ENCODE measurements at places on chromosomes 3 and 15. TPM values are rescaled to one million over a fixed set of nuclear protein-coding genes. Genes with fewer than 3 reads are reported as not detected.

Gene GCSAM
- total RNA-seq = not detected

Gene IMPG2
- 0.99 TPM for total RNA-seq

Gene CADM2
- not detected for total RNA-seq

Gene EPHB3
- total RNA-seq = 0.19 TPM

Gene CYP1A1
- total RNA-seq = 3.7 TPM

Gene LOXL1
- 35.5 TPM for total RNA-seq

Gene AP3S2
- 33.1 TPM for total RNA-seq

Gene LAMB2
- 1,071 TPM for total RNA-seq

Gene CNTN3
- not detected for total RNA-seq

Data from glomerular endothelial cell (primary cell).